Hair follicular keratinocyte (primary cell): ENCODE measurements at places on chromosomes 4 and X. TPM values are rescaled to one million over a fixed set of nuclear protein-coding genes. Genes with fewer than 3 reads are reported as not detected.

The MAGED4 gene
- 1.7 and 10.2 TPM in 2 replicates for total RNA-seq

The TSPAN7 gene
- 0.86 and 2.1 TPM in 2 replicates for total RNA-seq

The USP26 gene
- not detected in 2 replicates for total RNA-seq

The RPA4 gene
- total RNA-seq = 0.08 and 0.34 TPM in 2 replicates

The CYTL1 gene
- total RNA-seq = 0.55 TPM in 1 of 2 replicates, not detected in the other

The PI4K2B gene
- total RNA-seq = 18.9 and 25.4 TPM in 2 replicates

The MAGEE2 gene
- not detected in 2 replicates for total RNA-seq

The DCAF4L1 gene
- total RNA-seq = not detected in 2 replicates

The STPG2 gene
- not detected in 2 replicates for total RNA-seq

The IQSEC2 gene
- 9.2 and 11.1 TPM in 2 replicates for total RNA-seq

The CXorf49 gene
- total RNA-seq = not detected in 2 replicates

The OPRPN gene
- total RNA-seq = not detected in 2 replicates

The MSN gene
- 356 and 431 TPM in 2 replicates for total RNA-seq

The SMIM10L2A gene
- 0.80 and 2.0 TPM in 2 replicates for total RNA-seq

The SORBS2 gene
- 1.2 and 1.8 TPM in 2 replicates for total RNA-seq

The FGFR3 gene
- 41.6 and 43.7 TPM in 2 replicates for total RNA-seq

The TRPC5OS gene
- total RNA-seq = not detected in 2 replicates

The DNAJB14 gene
- total RNA-seq = 14.0 and 18.2 TPM in 2 replicates

The HTN1 gene
- not detected in 2 replicates for total RNA-seq

The NAP1L2 gene
- 1.1 and 1.7 TPM in 2 replicates for total RNA-seq

The OTUD6A gene
- not detected in 2 replicates for total RNA-seq

The CYBB gene
- total RNA-seq = not detected in 2 replicates

The UGT2A3 gene
- total RNA-seq = not detected in 2 replicates

The TRIM61 gene
- total RNA-seq = 0.62 and 1.9 TPM in 2 replicates

The MAGIX gene
- total RNA-seq = 4.8 and 11.0 TPM in 2 replicates

The LANCL3 gene
- 0.70 and 0.76 TPM in 2 replicates for total RNA-seq

The LGI2 gene
- not detected in 2 replicates for total RNA-seq

The KDR gene
- total RNA-seq = not detected in 2 replicates

The TMEM271 gene
- not detected in 2 replicates for total RNA-seq

The VCX gene
- total RNA-seq = 0.11 TPM in 1 of 2 replicates, not detected in the other

The DRD5 gene
- total RNA-seq = not detected in 2 replicates

The RAB41 gene
- total RNA-seq = not detected in 2 replicates

The DHRSX gene
- total RNA-seq = 15.7 and 30.5 TPM in 2 replicates

The SMARCA1 gene
- total RNA-seq = 14.2 and 20.6 TPM in 2 replicates

The FABP2 gene
- total RNA-seq = not detected in 2 replicates

The PF4V1 gene
- total RNA-seq = not detected in 2 replicates

The CLTRN gene
- total RNA-seq = 0.11 and 0.39 TPM in 2 replicates

The AMBN gene
- total RNA-seq = not detected in 2 replicates

The MAGEB10 gene
- total RNA-seq = not detected in 2 replicates

The LRP2BP gene
- total RNA-seq = 0.08 and 0.31 TPM in 2 replicates

The MAGEA6 gene
- not detected in 2 replicates for total RNA-seq
